ENCODE measurements at places on chromosomes 7 and 10.

GRCh38 chr10:127492607-127493250, 56.4 kb upstream of the NPS start:
- DNase-seq, result no peak

GRCh38 chr7:108384716-108385483, 71.3 kb downstream of the NRCAM start:
- DNase-seq, result no peak

DNA sequence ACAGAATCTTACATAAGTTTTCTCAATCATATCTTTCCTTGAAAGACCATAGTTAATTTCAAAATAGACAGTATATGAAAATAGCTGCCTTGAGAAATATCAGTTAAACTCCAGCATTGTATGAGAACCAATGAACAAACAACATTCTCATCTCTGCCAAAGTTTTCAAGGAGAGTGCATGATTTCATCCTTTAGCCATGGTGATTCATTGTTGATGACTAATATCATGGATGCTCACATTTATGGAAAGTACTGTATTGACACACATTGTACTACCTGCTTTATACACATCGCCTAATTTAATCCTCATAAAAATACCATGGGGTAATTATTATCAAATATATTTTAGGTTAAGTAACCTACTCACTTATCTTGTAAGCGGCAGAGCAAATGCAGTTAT, 250.3 kb downstream of the CNTNAP2 start:
- no peak for DNase-seq

DNA sequence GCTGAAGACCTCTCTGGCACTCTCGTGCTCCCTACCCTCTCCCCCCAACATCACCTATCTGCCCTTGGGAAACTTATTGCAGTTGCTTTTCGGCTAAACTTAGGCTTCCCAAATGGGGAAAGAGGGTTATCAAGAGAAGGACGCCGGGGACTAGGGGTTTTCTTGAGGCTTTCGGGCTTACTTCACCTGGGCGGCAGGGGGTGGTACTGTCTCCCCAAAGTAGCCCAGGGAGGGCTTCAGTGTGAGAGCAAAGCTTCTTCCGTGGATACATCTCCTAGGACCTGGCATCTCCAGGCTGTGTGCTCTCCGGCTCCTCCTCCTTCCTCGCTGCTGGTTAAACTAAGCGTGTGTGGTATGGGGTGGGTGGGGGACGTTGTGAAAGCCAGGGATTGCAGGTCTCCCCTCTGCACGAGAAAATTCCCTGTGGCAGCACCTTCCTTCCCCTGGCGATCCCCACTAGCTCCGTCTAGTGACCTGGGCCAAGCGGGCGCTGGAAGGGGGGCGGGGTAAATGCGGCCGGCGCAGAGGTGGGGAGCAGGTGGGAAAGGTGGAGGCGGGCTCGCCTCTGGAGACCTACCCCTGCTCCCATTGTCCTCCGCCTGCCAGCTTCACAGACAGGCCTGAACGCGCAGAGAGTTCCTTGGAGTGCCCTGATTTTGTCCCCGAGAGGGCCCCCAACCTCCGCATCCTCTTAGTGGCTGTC, 1.1 kb downstream of the PLXDC2 start:
- no peak for DNase-seq

- DNase-seq, result no peak
Observed at GRCh38 chr10:118305730-118306129, 36.4 kb downstream of the FAM204A start.

- DNase-seq, result no peak
Observed at GRCh38 chr7:64993901-64994300, 3.1 kb upstream of the ZNF117 start.

DNA sequence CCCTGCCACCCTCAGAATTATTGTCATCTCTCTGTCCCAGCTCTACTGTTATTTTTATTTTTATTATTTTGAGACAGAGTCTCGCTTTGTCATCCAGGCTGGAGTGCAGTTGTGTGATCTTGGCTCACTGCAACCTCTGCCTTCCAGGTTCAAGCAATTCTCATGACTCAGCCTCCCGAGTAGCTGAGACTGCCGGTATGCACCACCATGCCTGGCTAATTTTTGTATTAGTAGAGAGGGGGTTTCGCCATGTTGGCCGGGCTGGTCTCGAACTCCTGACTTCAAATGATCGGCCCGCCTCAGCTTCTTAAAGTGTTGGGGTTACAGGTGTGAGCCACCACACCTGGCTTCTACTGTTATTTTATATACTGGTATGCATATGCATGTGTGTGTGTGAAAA, 11.0 kb downstream of the CALHM2 start:
- no peak for DNase-seq

DNA sequence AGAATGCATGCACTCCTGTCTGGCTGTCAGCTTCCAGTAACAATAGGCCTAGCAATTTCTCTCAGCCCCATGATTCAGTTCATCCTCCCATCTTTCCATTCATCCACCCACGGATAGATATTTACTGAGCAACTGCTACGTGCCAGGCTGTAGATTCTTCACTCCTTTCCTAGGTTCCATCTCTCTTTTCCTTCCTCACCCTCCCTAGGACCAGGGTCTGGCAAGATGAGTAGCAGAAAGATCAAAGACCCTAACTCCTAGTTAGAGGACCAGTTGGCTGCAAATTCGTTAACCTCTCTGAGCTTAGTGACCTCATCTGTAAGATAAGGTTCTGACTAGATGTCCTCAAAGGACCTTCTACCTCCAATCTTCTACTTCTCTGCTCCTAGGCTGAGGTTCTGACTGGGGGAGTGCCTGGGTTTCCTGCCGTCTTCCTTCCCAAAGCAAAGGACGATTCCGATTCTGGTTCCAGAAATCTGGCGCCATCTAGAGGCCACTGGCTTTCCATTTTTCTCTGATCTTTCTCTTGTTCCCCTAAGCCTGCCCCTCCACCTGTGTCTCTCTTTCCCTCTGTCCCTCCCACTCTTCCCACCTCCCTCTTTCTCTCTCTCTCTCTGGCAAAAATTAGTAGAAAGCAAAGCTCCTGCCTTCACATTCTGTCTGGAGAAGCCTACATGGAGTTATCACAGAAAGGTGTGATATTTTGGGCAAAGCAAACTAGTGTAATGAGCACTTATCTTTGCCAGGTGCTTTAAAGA, 26.2 kb downstream of the TBATA start:
- peak; percentile 57 for DNase-seq

DNA sequence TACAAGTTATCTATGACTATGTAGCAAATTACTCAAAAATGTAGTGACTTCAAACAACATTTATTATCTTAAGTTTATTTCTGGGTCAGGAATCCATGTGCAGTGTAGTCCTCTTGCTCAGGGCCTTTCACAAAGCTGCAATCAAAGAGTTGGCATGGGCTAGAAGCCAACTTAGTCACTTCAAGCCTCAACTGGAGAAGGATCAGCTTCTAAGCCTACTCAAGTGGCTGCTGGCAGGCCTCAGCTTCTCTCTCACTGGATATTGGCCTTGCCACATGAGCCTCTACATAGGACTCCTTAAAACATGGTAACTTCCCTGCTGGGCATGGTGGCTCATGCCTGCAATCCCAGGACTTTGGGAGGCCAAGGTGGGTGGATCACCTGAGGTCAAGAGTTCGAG, 5.0 kb upstream of the NFE2L3 start:
- DNase-seq, result peak; percentile 59

DNA sequence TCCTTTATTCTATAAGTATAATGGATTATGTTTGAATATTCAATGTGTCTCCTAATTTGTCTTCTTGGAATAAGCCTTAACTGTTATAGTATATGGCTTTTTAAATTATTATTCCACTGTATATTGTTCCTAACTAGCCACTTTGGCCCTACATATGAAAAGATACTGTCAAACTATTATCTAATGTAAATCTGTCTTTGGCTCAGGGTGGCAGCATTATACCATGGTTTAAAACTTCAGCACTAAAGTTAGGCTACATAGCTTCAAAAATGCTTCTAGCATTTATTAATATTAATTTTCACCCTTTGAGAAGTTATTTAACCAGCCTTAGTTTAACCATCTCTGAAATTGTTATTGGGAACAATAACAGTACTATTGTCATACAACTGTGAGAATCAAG, 543.1 kb upstream of the MBL2 start:
- DNase-seq, result no peak

- DNase-seq, result peak; percentile 54
Observed at GRCh38 chr7:38929460-38930171, 20.6 kb upstream of the VPS41 start.

DNA sequence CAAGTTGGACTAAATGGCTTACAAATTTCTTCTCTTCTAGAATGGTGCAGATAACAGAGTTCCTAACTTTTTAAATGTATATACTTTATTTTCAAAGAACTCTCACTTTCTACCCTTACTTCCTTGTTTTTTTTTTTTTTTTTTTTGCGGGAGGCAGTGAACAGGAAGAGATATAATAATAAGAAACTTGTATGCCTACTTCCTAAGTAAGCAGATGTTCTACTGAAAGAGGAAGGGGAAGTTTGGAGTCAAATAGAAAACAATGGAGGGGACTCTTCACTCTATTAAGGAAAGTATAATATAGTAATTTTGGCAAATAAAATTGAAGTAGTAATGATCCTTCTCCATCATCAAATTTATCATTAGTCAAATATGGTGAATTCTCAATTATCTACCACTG, 754.0 kb downstream of the KCNMA1 start:
- no peak for DNase-seq

- DNase-seq, result no peak
Observed at GRCh38 chr10:11886851-11887250, 63.7 kb downstream of the PROSER2 start.

- peak; percentile 23 for DNase-seq
Observed at GRCh38 chr7:98077762-98078161, 28.9 kb upstream of the LMTK2 start.

DNA sequence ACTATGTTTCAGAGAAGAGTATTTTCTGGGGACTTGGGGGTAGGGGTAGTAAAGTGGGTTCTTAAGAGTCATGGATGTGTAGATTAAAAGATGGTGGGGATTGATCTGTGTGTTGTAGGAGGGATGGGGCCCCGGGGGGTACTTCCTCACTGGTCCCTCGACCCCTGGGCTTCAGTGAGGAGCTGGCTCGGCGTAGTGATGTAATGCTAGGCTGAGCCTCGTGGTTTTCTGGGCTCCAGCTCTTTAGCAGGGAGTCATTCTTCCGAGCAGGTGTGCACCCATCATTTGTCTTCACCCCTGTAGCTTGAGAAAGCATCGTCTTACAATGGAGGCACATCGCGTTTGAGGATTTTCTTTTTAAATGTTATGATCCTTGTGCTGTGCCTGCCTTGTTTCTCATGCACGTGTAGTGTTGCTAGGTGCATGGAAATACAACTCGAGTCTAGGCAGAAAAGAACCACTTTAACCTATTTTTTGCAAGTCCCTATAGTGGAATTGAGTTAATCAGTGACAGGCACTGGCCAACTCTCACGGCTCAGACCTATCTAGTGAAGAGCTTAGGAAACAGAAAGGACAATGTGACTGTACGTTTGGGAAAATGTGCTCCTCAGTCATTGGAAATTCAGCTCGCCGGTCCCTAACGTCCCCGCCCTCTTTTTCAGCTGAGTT, 106.1 kb upstream of the BTBD16 start:
- peak; percentile 36 for DNase-seq

- DNase-seq, result no peak
Observed at GRCh38 chr7:41103331-41103730, 599.6 kb downstream of the INHBA start.

DNA sequence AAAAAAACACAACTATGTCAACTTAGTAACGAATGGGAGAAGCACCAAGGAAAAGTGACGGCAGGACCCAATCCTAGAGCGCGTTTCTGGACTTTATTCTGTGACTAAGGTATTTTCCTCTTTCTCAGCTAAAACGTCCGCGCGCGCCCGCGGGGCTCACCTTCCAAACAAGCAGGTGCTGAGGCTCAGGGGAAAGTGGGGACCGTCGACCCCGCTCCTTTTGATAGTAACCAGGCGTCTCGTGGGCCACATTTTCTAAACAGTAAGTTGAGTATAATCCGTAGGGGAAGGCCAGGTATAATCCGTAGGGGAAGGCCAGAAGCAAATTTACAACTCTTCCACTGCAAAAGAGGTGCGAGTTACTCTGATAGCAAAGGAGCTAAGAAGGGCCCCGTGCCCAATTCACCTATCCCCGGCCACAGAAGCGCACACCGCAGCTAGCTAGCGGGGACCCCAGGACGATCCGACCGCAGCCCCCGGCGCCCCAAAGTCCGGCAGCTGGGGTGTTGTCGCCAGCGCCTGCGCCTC, 743 bp downstream of the MKI67 start:
- no peak for DNase-seq

- peak; percentile 41 for DNase-seq
Observed at GRCh38 chr10:125451319-125451718, 231.6 kb downstream of the TEX36 start.

GRCh38 chr10:1061930-1062774, 6.0 kb downstream of the WDR37 start:
- DNase-seq, result no peak

- no peak for DNase-seq
Observed at GRCh38 chr10:44289125-44289524, 95.8 kb downstream of the CXCL12 start.

DNA sequence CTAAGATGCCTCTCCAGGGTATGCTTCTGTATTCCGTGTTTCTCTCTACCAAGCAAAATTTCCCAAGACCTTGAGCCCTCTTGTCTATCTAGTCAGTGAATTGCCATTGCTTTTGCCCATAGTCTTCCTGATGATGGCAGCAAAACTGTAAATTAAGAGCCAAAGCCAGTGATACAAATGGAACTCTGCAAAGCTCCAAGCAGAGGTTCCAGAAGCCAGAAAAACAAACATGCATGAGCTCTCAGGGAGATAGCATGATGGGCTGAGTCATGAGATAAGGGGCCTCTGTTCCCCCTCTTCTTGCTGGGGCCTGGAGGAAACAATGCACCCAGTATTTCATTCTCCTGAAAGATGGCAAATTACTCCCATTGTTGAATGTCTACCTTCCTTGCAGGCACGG, 24.7 kb downstream of the LSMEM1 start:
- DNase-seq, result no peak

- DNase-seq, result no peak
Observed at GRCh38 chr7:141944811-141945210, 2.0 kb downstream of the CLEC5A start.

DNA sequence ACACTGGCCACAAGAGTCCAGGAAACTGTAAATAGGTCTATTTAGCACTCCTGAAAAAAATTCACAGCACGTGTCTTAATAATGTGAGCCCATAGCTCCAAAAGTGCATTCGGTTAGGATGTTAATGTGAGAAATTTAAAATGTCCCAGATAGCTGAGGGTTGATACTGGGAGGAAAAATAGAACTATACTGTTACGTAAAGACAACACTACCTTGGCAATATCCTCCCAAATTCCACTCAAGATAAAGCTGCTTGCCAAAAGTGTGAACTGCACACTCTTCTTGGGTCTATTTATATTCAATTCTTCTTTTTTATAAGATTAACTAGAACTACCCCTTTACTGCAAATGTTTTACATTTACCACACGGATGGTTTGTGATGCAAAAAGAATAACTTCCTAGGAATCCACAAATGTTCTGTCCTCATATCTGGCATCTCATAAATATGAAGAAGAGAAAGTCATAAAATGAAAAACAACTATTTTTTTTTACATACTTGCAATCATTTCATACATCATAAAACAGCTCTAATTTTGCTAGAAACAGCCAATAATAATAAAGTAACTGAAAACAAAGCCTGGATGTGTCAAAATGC, 10.4 kb downstream of the RAB11FIP2 start:
- DNase-seq, result no peak
